ENCODE measurements at places on chromosomes 3 and 15.

DNA sequence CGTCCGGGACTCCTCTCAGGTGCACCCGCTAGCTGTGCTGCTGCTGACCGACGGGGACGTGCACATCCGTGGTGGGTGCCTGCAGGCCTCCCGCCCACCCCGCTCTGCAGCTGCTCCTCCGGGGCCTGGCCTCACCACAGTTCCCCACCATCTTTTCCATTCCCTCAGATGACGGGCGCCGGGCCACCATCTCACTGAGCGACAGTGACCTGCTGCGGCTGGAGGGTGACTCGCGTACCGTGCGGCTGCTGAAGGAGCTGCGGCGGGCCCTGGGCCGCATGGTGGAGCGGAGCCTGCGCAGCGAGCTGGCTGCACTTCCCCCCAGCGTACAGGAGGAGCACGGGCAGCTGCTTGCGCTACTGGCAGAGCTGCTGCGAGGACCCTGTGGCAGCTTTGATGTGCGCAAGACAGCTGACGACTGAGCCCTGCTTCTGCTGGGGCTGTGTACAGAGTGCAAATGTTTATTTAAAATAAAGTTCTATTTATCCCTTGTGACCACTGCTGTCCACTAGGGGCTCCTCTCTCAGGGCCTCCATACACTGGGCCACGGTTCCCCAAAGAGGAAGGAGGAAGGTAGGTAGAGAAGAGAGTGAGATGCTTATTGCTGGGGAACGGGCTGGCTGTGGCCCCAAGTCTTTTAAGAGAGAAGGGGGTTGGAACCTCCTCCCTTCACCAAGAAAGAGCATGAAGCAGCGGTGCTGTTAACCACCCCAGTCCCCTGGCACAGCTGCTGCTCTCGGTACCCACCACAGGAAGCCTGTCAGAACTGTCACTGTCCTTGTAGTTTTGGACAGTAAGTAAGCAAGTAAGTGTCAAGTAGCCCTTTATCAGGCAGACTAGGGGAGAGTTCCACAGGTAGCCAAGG, 47.0 kb downstream of the DHX30 start:
- no peak for DNase-seq

DNA sequence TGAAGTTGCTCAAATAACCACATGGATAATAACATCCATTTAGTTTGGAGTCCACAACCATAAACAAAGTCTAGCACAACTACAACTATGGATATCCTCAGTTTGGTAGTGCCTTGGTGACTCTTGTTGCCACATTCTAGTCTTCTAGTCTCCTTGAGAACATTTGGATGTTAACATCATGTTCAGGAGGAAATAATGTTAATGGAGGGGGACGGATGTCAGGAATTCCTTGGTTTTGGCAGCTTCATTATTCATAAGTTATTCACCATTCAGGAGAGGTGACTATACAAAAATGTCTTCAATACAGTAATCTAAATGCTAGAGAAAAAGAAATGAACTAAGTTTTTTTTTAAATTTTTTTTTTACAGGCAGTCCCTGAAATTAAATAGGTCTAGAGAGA, 26.4 kb upstream of the GABPB1 start:
- no peak for DNase-seq

- no peak for DNase-seq
Observed at GRCh38 chr3:732326-732928, 360.4 kb upstream of the CNTN6 start.

GRCh38 chr3:77459926-77460325, 420.0 kb downstream of the ROBO2 start:
- no peak for DNase-seq

DNA sequence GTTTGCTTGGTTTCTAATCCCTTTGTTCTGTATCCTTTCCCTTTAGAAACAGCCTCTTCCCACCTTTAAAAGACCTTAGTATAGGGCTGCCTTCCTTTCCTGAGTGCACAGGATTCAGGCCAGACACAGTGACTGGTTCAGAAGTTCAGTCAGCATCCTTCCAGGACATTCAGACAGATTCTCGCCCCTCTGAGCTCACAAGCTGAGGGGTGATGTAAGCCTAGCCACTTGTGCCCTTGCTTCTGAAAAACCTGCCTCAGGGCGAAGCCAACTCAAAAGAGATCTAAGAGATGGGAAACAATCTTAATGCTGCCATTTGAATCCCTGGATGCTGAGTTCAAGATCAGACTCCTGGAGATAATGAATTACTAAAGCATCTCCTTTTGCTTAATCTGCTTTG, 6.7 kb upstream of the NSMCE3 start:
- no peak for DNase-seq

GRCh38 chr15:56886363-56886931, 32.0 kb upstream of the TCF12 start:
- no peak for DNase-seq

DNA sequence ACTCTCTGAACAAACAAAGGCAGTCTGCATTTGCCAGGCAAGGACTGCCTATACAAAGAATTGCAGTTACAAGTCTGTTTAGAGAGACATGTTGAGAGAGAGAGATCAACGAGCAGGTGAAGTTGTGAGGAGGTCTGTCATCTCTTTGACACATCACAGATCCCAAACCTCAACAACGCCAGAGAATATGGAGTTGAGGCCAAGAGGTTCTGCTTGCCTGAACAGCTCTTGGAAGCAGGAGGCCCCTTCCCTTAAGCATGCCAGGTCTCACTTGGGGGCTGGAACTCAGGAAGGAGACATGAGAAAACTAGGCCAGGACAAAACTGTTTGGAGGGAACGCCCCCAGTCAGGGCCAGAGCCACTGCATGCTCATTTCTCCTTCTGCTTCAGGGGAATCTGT, 22.3 kb upstream of the MUSTN1 start:
- no peak for DNase-seq

DNA sequence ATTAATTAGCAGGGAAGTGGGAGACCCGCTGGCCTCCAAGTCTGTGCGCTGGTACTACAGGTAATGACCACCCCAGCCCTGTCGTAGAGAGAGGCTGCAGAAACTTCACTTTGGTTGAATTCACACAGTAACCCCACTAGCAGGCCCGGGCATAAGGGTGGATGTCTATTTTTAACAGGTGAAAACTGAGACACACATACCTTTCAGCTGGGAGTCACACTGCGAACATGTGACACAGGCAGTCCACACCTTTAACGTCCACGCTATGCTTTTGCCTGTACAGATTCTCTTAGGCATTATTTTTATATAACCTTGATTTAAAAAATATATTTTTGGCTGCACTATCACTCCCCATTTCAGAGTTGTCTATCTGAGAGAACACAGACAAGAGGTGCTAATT, 3.9 kb downstream of the LRRK1 start:
- DNase-seq, result no peak

GRCh38 chr3:151003029-151003767, 30.7 kb upstream of the CLRN1 start:
- DNase-seq, result no peak

DNA sequence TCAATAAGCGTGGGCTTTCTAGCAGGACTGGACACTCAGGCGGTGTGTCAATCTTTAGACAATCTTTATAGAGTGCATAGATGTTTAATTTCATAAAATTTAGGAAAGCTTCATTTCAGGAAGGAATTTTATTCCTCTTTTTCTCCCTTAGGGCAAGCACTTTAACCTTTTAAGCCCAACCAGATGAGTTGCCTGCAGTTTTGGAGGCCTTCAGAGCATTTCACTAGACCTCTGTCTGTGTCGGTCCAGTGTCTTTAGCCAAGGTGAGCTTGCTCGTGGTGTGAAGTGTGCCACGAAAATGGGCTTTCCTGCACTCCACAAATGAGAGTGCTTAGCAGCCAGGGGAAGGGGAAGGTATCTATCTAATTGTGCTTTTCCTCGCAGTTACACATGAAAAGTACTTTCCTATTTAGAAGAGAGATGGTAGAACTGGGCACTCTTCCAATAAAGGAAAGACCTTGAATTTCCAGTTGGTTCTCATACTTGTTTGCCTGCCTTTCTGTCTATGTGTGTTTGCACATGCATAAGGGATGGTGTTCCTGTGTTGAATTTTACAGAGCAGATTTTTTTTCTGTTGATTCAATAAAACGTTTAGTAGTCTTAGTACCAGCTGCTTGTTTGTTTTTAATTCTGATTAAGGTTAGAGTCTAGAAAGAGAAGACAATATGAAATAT, 53.6 kb downstream of the FEZF2 start:
- DNase-seq, result no peak

- DNase-seq, result no peak
Observed at GRCh38 chr3:48367201-48367600, 4.8 kb upstream of the FBXW12 start.

GRCh38 chr3:55686426-55687254, 199.5 kb upstream of the WNT5A start:
- DNase-seq, result no peak

- DNase-seq, result no peak
Observed at GRCh38 chr3:98540346-98540745, 8.6 kb downstream of the GPR15 start.

DNA sequence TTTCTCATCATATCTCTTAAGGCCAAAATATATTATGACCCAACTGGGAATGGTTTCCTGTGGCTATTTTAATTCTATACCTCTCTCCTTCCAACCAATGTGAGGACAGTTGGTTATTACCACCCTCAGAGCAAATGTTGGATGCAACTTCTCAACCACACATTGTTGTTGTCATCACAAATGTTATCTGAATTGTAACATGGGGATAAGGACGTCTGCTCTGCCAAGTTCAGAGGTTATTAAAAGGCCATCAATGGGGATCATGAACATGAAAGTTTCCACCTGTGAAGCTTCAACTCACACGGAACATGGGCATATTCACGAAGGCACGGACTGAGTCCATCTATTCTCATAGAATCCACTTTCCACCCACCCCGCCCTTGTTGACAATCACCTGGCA, 46.8 kb downstream of the MB21D2 start:
- no peak for DNase-seq

GRCh38 chr3:165434516-165434915, 238.3 kb upstream of the SLITRK3 start:
- DNase-seq, result no peak

GRCh38 chr3:135268941-135269532, 474.0 kb downstream of the EPHB1 start:
- DNase-seq, result no peak

GRCh38 chr3:1661839-1662238, 436.8 kb upstream of the CNTN4 start:
- DNase-seq, result no peak

GRCh38 chr15:52423852-52424251, 104.8 kb downstream of the MYO5A start:
- no peak for DNase-seq

GRCh38 chr3:36957862-36958686, 13.2 kb upstream of the TRANK1 start:
- no peak for DNase-seq

DNA sequence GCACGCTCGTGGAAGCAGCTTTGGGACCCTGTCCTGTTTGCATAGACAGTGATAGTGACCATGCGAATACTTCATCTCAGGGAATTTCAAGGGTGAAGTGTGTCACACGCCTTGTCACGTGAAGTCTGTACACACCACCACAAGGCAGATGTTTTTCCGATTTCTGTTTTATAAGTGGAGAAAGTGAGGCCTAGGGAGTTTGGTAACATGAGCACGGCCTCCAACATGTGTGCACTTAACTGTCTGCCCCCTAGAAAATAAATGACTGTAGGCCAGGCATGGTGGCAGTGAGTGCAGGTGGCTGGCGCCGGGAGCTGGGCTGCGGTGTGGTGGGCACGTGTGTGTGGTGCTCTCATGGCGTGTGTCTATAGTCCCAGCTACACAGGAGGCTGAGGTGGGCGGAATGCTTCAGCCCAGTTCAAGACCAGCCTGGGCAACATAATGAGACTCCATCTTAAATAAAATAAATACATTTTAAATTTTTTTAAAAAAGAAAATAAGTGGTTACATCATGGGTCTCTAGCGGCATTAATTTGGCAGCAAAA, 42.0 kb downstream of the WHAMM start:
- no peak for DNase-seq

GRCh38 chr3:122797291-122797690, 2.4 kb downstream of the SLC49A4 start:
- no peak for DNase-seq

GRCh38 chr15:48086576-48086975, 34.2 kb upstream of the SLC24A5 start:
- no peak for DNase-seq

DNA sequence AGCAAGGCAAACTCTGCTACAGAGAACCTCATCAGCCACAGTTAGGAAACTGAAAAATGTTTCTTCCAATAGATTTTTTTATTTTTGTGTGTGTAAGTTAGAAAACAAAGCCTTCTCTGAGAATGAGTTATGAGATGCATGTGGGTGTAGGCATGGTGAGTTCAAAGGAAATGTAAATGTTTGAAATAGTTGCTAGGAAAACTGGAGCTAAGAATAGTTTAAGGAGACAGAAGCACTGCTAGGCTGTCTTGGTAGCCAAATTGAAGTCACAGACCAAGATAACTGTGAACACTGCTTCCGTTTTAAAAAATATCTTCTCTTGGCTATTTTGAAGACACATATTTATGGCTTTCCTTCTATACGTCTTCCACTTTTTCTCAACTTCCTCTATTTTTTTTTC, 1501.2 kb upstream of the CADM2 start:
- no peak for DNase-seq

All from esophagus squamous epithelium (tissue), 5 donors.